ENCODE measurements at places on chromosomes 3 and 15.

DNA sequence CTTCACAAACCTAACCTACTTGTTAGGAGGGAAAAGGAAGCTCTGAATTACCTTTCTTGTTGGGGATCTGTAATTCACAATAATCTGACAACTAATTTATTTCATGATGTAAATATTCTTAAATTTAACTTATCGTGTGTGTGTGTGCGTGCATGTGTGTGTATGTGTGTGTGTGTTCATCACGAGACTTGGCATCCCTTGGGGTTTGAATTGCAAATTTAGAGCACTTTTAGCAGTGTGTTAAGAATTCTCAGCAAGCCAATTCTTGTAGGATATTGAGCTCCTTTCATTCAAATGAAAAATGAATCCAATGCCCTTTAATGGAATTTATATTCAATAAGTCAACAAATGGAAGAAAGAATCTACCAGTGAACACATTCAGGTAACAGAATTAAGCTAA, 85.9 kb upstream of the C3orf80 start:
- DNase-seq, result no peak

- DNase-seq, result no peak
Observed at GRCh38 chr3:134397755-134398154, 23.5 kb upstream of the AMOTL2 start.

DNA sequence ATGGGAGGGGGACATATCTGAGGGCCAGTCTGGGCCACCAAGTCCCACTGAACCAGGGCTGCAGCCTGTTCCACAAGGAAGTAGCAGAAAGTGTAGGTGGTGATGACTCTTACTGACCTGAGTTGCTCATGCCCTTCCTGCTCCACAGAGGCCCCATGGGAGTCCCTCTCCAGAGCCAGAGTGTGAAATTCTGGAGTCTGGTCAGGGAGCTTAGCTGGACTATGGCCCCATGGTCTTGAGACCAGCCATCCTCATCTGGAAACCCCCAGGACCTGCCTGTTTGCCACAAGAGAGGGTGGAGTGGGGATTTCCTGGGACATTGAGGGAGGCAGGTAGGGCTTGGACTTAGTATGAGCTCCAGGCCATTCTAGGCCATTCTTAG, 3.0 kb downstream of the SPINT1 start:
- DNase-seq, result no peak

- DNase-seq, result no peak
Observed at GRCh38 chr3:148975248-148975647, 16.1 kb upstream of the GYG1 start.

DNA sequence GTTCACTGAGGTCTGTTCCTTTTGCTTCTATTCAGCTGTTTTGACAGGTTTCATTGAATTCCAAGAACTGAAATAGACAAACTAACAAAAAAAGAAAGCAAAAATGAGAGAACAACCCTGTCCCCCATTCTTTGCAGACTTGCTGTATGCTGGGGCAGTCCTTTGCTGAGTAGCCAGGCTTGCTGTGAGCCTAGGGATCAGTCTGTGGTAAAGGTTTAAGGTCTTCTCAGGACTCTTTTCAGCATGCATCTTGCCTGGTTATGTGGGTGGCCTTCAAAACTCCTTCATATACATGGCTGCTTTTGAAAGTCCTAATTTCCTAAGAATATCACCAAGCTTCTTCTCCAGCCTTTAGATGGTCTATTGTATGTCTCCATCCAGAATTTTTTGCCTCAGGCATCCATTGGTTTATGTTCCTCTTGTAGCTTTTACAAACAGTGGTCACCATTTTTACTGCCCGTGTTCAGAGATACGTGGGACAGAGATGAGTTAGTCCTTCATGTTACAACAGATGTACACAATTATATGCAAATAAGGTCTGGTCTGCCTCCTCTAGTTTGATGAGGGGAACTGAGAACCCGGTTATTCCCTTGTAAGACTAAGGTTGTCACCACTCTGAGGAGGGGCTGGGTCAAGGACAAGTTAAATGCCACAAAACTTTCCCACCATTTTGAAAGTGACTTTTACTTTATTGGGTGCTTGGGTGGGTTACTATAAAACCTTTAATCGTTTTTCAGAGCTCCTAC, 41.4 kb downstream of the SACM1L start:
- no peak for DNase-seq

GRCh38 chr15:25838871-25839195, 24.3 kb downstream of the ATP10A start:
- DNase-seq, result no peak

GRCh38 chr3:44421280-44421679, 56.2 kb downstream of the ZNF445 start:
- DNase-seq, result no peak

DNA sequence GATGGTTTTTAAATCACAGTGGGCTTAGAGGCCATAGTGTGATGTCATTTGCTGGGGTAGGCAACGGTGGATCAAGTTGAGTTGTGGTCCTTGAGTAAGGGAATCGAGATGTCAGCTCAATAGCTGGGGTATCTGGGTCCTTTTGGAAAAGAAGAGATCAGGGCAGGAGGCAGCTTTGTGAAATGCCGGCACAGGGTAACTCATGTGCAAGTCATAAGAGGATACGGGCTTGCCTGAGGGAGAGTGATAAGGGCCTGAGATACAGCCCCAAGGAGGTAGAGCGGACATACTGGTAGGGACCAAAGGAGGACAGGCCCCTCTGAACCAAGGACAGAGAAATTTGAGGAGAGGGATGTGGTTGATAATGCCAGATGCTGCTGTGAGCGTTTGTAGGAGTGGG, 4.2 kb upstream of the FAM131A start:
- DNase-seq, result no peak

- DNase-seq, result no peak
Observed at GRCh38 chr3:11580645-11581044, 63.1 kb downstream of the VGLL4 start.

- peak; percentile 74 for DNase-seq
Observed at GRCh38 chr15:70323111-70323851, 225.6 kb upstream of the TLE3 start.

- peak; percentile 47 for DNase-seq
Observed at GRCh38 chr3:55622116-55622515, 135.0 kb upstream of the WNT5A start.

- peak; percentile 72 for DNase-seq
Observed at GRCh38 chr15:80059786-80060355, 395 bp downstream of the ZFAND6 start.

DNA sequence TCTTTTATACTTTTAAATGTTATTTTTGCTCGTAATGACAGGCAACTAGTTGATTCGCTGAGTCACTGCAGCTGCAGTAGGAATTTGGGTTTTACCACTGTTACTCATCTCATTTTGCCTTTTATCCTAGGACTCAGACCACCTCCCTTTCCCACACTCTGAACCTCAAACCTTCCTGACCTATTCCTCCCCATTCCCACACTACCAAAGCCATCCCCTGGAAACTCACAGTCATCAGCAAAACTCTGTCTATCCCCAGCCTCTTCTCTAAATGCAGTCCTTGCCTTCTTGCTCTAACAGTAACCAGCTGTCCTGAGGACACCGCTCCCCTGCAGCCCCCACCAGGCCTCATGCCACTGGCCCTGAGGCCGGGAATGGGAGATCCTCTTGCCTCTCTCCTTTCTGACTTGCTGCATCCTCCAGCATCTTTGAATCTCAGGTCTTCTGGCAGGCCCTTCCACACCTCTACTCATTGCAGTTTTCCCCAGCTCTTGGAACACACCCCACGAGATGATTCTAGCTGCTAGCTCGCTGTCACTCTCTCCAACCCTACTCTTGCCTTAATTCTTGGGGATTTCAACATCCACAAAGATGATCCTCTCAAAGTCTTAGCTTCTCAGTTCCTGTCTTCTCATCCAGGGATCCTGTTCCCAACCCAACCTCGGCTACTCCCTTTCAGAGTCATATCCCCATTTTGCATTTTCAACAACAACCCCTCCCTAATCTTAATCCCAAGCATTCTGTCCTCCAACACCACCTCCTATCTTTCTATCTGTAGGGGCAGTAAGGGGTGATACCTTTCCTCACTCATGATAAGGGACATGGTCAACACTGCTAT, 55.9 kb upstream of the C3orf80 start:
- DNase-seq, result peak; percentile 89

GRCh38 chr15:60914360-60914759, 314.7 kb downstream of the RORA start:
- no peak for DNase-seq

DNA sequence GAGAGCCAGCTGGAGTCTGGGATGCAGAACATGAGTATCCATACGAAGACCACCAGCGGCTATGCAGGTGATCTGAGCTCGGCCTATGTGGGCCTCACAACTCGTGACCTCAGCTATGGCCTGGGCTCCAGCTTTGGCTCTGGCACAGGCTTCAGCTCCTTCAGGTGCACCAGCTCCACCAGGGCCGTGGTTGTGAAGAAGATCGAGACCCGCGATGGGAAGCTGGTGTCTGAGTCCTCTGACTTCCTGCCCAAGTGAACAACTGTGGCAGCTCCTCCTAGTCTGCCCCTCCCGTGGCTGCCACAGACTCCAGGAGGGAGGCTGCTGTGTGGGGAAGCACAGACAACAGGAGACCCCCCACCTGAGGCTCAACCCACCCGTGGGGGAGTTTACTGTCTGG, 3.6 kb upstream of the KPNA4 start:
- no peak for DNase-seq

GRCh38 chr3:154862265-154862664, 217.9 kb upstream of the MME start:
- peak; percentile 43 for DNase-seq

GRCh38 chr3:139118835-139119234, 74.1 kb upstream of the PRR23C start:
- DNase-seq, result no peak

DNA sequence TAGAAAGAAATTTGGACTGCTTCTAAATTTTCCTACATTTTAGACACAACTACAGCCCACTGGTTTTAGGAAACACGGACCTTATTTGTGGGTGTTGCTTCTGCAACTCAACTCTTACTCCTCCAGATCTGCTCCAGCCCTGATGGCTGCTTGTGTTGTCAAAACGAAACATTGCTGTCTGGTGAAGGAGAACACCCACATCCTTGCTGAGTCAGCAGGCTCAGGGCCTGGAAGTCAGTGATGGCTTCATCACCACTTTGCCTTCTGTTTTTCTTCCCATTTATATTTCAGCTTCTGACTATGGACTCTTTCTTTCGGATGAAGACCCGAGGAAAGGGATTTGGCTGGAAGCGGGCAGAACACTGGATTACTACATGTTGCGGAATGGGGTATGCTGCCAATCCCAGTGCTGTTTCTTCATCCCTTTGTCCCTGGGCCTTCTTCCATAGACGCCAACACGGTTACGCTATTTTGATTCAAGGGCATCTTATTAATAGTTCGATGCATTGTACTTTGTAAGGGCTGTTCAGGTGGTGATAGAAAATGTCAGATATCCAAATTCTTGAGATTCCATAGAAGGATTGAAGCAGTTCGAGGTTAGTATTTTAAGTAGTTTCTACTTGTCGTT, 392.6 kb upstream of the TPM1 start:
- peak; percentile 28 for DNase-seq

GRCh38 chr15:43198992-43199391, 13.8 kb downstream of the CCNDBP1 start:
- no peak for DNase-seq

DNA sequence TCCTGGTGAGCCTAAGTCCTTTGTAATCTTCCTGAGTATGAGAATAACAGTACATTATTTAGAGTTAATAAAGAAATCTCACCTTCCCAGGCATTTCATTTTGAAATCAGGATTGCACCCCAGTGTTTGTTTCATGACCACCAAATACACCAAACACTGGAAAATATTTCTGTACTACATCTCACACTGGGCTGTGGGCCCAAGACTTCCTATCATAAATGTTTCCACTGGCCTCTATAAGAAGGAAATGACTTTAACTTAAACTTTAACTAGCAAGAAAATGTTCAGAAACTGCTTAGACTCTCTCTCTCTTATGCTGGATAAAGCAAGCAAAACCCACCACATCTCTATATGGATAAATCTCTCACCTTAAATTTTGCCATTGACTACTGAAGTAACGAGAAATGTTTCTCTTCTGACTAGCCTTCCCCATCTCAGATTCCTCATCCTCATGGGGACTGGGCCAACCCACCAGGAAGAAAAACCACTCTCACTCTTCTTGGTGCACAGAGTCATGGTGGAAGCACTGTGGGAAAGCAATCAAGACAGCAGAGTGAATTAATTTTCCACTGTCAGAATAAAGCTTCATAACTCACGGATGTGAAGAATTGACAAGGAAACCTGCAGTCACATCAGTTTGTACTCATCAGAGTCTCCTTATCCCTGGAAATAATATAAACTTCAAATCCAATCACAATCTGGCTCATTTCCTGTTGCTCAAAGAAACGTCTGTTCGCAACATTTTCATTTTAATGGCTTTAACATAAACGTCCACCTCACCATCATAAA, 859.6 kb downstream of the EPHA3 start:
- DNase-seq, result no peak

DNA sequence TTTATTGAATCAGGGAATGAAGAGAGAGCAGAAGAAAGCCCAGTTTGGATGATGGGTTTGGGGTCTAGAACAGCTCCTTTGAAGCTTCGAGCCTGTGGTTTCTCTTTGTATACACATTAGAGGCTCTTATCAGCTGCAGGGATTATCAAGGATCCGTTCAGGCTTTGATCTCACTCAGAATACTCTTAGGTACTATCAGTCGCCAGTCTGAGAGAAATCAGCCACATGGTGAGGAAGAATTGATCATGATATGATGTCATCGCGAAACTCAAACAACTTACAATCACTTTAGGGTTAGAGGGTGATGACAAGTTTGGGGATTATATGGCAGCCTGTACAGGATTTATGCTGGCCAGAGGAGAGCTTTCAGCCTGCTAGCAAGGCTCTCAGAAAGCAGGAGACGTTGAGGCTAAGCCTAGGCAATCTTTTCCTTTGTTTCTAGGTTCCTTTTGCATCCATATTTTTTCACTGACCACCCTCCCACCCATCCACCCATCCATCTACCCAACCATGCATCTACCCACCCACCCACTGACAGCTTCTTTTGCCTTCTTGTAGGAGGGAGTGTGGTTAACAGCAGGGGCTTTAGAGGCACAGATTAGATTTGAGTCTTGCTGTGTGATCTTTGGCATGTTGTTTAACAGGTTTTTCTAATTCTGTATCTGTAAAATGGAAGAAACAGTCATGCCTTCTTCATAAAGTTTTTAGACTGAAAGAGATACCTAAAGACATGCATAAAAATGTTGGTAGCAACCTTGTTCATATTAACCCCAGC, 330.4 kb upstream of the LRRFIP2 start:
- DNase-seq, result no peak

GRCh38 chr3:8885536-8886316, 77.5 kb downstream of the RAD18 start:
- DNase-seq, result no peak

GRCh38 chr3:63762180-63762579, 56.9 kb upstream of the C3orf49 start:
- peak; percentile 89 for DNase-seq

DNA sequence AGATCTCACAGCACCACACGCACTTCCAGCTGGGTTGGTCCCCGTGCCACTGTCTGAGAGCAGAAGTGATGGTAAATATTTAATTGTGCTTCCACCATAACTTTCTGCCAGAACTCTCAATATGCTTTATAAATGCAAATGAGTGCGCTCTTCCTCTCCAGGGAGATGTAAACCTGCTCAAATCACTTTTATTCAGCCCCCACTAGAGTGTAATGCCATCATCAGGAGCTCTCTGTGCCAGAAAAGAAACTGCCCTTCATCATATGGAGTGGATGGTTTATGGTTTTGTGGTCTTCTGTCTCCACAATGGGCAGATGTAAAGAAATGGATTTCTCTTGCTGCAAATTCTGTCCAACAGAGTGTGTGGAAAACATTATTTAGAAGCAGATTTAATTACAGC, 127.0 kb downstream of the EPHB1 start:
- no peak for DNase-seq

- DNase-seq, result peak; percentile 22
Observed at GRCh38 chr3:10365791-10366190, 44.9 kb upstream of the SEC13 start.

All from fibroblast of skin of scalp (primary cell).